CD4-positive, alpha-beta T cell treated with Interleukin-1 beta for 1 hour (primary cell): ENCODE measurements at places on chromosomes 4 and X.
A peak's percentile ranks its signal among the peaks of the same experiment; 100 is the strongest.

DNA sequence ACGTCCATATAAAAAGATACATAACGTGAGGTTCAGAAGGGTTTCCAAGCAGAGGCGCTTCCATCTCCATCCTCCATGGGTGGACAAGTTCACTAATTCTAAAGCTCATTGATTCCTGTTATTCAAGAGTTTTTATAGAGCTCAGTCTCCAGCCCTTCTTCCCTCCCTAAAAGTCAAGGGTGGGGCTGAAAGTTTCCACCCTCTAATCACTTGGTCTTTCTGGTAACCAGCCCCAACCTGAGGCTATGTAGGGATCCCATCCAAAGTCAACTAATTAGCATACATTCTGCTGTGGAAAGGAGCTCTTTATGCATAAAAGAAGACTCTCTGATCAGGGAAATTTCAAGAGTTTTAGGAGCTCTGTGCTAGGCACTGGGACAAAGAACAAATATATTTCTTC, 46.9 kb upstream of the VEGFC start:
- no peak for DNase-seq

DNA sequence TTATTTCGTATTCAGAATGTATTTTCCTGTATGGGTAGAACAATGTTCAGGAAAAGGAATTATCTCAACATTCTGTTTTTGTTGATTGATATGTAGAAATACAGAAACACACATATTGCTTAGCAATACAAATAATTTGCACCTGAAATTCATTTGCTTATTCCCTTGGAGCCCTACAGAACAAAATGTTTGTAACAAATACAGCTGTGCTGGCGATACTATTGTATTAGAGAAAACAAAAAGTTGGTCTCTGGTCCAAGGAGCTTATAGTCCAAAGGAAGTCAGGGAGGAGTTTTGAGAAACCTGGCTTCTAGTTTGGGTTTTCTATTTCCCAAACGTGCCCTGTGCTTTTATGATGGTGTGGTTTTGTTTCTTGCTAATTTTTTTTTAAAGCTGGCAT, 37.8 kb upstream of the CAPN6 start:
- no peak for DNase-seq

- DNase-seq: no peak
Observed at GRCh38 chr4:26191353-26191752, 129.5 kb upstream of the RBPJ start.

DNA sequence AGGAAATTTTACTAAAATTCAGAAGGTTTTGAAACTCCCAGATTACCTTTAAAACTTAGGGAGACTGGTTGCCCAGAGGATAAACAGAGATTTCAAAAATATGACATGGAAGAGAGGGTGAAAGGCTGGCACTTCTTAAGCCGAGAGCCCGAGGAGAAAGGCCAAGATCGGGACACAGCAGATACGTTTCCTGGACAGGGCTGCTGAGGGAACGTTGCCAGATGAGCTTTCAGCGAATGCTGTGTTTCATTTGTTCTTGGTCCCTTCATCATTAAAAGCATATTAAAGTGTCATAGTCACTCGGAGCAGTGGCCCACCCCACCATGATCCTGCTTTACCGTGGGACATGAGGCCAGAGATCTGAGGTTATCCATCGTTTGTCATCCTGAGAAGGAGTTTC, 37.9 kb upstream of the STOX2 start:
- DNase-seq: no peak

GRCh38 chr4:82388405-82388804, 14.6 kb upstream of the HNRNPD start:
- no peak for DNase-seq

DNA sequence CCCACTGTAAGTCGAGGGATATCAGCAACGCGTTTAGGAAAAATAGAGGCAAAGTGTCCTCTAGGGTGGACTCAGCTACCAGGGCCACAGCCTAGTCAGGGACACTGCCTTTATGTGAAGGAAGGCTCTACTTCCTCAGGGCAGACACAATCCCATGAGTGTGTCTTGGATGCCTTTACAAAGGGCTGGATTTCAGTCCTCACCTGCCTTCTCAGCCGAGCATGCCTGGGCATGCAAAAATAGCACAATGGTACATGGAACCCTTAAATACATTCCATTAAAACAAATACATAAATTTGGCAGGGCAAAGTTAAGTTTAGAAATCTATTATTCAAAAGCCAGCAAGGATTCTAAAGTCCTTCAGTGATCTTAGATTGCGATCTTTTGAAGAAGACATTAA, 51.1 kb downstream of the DMD start:
- DNase-seq: no peak

DNA sequence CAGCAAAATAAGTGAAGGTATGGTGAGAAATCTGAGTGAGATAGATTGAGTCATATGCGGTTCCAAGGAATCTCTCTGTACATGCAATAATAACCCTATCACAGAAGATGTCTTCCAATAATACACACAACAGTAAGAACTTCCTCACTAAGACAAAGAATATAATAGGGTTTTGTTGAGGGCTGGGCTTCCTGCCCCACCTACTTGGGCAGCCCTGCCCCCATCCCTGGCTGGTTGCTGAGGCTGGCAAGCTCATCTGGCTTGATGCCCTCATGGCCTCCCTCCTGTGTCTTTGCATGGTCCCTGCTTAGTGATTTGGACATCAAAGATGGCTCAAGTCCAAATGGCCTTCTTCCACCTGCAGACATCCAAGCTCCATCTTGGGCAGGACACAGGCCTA, 2.7 kb downstream of the GEMIN8 start:
- no peak for DNase-seq

- no peak for DNase-seq
Observed at GRCh38 chrX:57902633-57903032, 7.6 kb downstream of the ZXDA start.

DNA sequence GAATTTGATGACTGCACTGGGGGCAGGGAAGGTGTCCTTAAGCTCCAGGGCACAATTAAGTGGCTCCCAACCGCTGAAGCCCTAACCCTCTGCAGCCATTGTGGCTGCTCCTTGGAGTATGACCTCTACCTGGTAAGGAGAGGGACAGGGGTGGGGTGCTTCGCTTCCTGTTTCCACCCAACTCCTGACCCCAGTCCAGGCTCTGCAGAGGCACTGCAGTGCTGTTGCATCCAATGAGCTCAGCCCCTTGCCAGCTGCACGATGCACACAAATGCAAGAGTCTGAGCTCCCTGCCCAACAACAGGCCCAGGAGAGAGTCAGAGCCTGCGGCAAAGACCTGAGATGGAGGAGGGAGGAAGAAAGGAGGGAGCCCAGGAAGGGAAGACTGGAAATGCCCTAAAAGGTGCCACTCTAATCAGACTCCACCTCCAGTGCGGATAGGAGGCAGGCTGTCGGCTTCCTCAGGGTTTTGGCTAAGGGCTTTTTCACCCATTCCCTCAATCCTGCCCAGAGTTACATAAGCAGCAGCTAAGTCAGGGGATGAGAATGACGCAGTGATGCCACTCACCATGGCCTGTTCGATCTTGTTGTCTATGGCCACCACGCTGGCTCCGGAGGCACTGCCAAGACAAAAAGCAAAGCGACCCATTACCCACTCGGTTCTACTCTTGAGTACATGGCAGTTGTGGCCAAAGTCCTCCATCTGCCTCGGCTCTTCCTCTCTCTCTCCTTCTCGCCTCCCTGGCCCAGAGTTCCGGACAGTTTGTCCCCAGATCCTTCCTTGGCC, 60.1 kb downstream of the TSC22D3 start:
- peak; percentile 33 for DNase-seq

GRCh38 chr4:152509595-152510225, 26.2 kb downstream of the FBXW7 start:
- no peak for DNase-seq

GRCh38 chr4:147786031-147786430, 54.1 kb downstream of the ARHGAP10 start:
- DNase-seq: no peak

DNA sequence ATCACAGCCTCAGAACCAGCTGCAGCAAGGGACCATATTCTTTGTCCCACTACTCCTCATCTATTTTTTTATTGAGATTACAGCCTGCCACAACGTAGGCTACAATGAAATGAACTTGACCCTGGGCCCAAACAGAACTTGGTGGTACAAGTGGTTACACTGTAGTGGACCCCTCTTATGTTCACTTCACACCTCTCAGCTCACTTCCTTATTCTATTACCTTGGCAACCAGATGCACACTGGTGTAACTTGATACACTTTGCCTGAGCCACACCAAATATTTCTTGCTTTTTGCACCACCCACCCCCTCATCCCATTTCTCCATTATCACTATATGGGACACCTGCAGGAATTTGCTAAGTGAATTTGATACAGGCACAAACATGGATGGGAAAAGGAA, 105.8 kb downstream of the CXCL13 start:
- no peak for DNase-seq

DNA sequence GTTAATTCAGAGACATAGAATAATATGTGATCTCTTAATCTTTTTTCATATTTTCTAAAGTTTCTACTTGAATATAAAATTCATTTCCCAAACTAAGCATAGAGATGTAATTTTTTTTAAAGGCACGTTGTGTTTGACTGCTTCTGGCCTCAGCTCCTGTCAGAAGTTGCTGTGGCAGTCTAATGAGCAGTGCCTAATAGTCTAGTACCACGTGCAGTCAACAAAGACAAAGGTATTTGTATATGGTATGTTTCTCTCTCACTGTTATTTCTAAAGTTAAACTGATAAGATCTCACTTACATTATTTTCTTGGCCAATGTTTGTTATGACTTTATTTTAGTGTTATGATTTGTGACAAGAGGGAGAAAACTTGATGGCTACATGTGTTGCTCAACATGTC, 48.6 kb upstream of the MCUB start:
- no peak for DNase-seq

- peak; percentile 4 for DNase-seq
Observed at GRCh38 chrX:125132274-125132673, 187.4 kb upstream of the TEX13C start.

DNA sequence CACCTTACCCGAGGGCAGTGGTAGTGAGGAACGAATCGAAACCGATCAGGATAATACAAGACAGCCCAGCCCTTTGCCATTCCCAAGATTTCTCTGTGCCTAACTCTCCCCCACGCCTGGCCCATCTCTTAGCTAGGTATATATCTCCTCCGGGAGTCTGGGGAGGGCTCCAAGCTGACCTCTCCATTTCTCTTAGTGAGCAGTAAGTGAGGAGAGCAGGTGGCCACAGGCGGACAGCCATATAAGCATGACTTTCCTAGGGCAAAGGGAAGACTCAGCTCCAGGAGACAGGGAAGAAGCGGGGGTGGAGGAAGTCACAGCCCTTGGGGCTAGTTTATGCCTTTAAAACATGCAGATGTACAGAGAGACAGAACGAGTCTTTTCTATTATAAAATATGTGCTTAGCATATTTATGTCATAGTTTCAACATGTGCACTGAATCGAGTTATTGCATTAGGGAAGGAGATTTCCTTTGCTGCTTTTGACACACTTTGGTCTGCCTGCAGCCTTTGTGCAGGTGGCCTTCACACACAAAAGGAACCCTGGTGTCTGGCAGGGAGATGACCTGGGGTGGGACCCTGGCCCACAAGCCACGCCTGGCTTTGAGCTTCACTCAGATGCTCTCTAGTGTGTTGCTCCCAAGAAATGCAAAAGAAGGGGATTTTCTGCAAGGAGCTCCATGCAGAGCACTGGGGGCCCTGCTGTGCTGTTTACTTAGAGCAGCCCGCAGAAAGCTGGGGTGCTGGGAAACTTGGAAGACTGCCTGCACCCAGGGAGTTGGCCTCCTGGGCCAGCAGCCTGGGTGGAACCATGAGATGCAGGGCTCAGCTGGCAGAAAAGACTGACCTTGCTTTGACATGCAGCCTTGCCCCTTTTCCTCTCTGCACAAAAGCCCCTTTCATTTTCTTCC, 613.3 kb downstream of the BCOR start:
- no peak for DNase-seq

DNA sequence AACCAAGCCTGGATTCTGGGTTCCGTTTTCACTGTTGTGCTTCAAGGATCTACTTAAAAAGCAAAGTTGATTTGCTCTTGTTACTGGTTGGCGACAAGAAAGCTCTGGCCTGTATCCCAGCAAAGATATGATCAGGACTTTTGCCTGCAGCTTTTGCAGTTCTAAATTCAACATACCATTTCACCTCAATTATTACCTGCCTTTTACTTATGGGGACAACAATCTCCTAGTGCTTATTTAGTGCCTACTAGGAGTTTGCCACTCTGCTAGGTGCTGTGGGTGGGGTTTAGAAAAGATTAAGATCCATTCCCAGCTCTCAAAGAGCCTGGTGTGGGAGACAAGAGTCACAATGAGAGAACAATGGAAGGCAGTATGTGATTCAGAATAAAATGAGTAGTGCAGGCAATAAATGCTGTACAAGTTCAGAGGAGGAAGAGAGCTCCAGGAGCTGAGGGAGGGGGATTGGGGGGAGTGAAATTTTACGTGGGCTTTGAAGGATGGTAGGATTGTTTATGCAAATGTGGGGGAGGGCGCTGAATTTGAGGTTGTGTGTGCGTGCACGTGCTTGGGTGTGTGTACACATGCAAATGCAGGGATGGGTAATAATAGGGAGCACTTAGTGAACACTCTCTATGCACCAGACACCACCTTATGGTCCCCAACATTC, 5.0 kb upstream of the TMEM164 start:
- DNase-seq: no peak

GRCh38 chr4:7929118-7929951, 10.3 kb downstream of the AFAP1 start:
- DNase-seq: no peak

GRCh38 chrX:100829730-100830129, 9.5 kb downstream of the CSTF2 start:
- peak; percentile 1 for DNase-seq

DNA sequence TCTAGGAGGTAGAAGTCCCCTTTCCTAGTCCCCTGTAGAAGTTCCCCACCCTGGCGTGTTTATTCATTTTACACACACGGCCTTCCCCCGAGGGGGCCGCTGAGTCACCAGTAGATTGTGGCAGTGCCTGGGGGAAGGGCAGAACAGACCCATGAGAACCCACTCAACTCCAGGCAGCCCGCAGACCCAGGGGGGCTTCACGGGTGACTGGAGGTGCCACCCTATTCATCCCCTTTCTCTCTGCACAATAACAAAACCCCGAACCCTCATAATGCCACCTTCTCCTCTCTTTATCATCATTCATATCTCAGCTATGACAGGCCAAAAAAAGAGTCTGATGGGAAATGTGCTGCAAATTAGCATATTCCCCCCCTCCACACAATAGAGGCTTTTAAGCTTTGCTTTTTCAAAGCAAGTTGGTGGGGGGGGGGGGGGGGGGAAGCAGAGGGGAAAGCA, 20.4 kb upstream of the GPM6B start:
- no peak for DNase-seq

- no peak for DNase-seq
Observed at GRCh38 chrX:149131774-149132173, 373.3 kb downstream of the IDS start.

DNA sequence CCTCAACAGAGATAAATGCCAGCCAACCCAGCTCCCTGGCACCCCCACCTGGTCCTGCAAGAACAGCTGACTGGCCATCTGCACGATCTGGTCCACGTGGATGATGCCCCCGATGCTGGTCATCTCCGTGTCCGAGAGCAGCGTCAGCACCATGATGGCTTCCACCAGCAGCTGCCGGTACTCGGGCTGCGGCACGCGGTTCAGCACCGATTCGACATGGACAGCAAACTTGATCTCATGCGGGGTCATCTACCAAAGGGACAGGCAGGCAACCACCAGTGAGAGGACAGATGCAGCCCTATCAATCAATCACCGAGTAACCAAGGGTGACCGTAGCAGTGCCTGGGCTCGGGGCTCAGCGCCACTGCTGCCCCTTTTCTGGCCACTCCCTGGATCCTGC, 89.8 kb downstream of the PHKA2 start:
- no peak for DNase-seq
